ENCODE measurements at places on chromosomes 3 and 15.
A peak's percentile ranks its signal among the peaks of the same experiment; 100 is the strongest.

- DNase-seq = no peak
Measured at GRCh38 chr3:13636874-13637273, 87.9 kb downstream of the FBLN2 start.

DNA sequence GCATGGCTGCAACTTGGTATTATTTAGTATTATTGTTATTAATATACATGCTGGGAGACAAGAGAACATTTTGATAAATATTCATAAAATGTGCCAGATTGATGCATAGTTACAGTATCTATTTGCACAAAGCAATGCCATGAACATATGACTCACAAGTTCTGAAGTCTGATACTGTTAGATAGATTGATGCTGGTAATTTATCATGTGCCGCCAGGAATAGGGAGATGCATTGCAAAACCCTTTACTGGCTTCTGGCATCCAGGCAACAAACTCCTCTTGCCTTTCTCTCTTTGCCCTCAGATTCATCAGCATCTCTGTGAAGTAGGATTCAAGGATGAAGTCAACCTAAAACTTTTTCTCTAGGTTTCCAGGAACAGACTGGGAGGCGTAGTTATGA lies 41.0 kb upstream of the SLC25A26 start:
- DNase-seq = no peak

GRCh38 chr15:36585774-36586173 lies 6.3 kb downstream of the CDIN1 start:
- DNase-seq = no peak

- no peak for DNase-seq
Measured at GRCh38 chr3:43608751-43609150, 13.1 kb downstream of the ANO10 start.

DNA sequence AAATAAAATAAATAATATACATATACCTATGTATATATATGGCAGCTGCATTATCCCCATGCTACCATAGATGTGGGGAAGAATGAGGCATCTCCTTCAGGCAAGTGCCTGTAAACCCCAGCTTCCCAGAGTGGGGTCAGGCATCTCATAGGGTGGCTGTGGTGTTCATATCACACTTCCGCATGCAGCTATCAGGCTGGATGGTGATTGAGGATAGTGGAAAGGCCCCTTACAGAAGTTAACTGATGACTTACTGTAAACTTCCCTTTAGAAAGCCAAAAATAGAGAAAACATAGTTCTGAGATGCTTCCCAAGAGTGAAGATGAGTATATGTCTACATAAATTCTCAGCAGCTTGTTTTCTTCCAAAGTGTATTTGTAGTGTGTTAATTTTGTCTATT lies 3.5 kb upstream of the PP2D1 start:
- DNase-seq = no peak

DNA sequence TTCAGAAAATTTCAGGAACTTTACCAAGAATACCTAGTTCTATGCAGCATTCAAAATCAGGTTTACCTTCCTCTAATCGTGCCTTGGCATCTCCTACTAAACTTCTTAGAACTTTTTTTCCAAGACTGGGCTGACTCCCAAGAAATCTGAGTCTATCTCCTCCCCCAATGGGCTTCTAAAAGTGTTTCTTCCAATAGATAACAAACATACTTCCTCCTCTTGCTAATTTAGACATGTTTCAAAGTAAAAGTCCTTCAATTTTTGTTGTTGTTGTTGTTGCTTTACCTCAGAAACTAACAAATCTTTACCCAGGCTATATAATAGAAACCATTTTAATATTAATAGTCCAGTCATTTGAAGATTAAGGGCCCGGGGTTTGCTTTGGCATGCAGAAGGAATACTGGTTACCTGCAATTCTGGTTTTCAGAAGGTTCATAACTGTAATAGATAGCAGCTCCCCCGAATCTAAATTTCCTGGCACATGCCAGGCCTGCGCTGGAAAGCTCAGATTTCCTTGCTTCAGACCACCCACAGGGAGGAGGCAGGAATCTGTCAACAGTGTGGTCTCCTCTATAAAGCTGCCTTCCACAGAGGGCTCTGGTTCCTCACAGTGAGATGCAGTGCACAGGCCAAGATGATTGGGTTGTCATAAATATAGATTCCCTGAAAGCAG lies 188.7 kb downstream of the THRB start:
- DNase-seq = no peak

- DNase-seq = no peak
Measured at GRCh38 chr3:81753416-81754027, 7.9 kb downstream of the GBE1 start.

- no peak for DNase-seq
Measured at GRCh38 chr3:14772533-14773138, 46.1 kb upstream of the FGD5 start.

- no peak for DNase-seq
Measured at GRCh38 chr3:1087066-1087560, 5.7 kb upstream of the CNTN6 start.

- DNase-seq = peak; percentile 33
Measured at GRCh38 chr3:43286841-43287499, 630 bp downstream of the SNRK start.

DNA sequence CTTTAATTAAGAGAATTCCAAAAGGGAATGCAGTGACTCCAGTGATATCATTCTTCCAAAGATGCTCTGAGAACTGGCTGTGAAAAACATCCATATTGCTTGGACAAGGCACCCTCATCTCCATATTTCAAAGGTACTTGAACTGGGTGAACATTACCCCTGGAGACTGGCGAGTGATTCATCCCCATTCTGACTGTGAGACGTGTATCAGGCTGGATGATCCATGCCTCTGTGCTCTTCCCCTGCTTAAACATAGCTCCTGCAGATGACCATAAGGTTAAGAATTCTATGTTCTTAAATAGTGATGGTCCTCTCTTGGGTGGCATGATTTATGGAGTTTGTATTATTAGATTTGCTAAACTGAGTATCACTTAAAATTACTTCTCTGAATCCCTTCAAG lies 137.8 kb downstream of the GABRB3 start:
- DNase-seq = no peak

DNA sequence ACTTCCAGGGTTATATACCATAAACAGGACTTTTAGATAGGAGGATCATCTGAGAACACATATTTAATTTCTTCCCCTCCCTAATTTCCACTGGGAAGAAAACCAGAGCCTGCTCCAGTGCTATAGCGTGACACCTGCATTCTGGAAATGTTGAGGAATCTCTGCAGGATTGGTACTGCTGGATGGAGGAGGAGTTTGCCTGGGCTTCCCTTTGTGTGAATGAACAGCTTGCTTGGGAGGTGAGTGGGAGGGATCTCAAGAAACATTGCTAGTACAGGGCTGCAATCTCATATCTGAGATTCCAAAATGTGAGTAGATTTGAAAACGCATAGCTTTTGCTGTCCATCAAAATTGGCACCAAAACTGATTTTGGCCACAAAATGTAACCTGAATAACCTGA lies 295.9 kb upstream of the RGMA start:
- no peak for DNase-seq

- DNase-seq = no peak
Measured at GRCh38 chr3:167776066-167776685, 40.7 kb downstream of the SERPINI1 start.

- no peak for DNase-seq
Measured at GRCh38 chr15:74389241-74390048, 22.0 kb upstream of the CYP11A1 start.

DNA sequence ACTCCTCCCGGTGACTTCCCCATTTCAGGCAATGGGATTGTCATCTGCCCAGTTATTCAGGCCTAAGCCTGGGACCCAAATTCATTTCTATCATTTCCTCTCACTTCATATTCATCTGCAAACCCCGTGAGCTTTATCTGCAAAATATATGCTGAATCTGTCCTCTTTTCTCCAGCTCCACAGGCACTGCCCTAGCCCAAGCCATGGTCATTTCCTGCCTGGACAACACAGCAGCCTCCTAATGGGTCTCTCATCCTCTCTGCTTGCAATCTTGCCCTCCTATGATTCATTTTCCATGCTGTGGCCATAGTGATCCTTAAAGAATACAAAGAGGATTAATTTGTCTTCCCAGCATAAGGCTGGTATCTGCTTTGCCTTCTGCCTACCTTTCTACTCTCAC lies 6.1 kb downstream of the RBP2 start:
- no peak for DNase-seq

GRCh38 chr3:5806192-5806591 lies 618.7 kb downstream of the EDEM1 start:
- no peak for DNase-seq

GRCh38 chr3:98521897-98522543 lies 682 bp downstream of the CLDND1 start:
- peak; percentile 59 for DNase-seq

- no peak for DNase-seq
Measured at GRCh38 chr15:39226169-39226937, 354.5 kb upstream of the THBS1 start.

DNA sequence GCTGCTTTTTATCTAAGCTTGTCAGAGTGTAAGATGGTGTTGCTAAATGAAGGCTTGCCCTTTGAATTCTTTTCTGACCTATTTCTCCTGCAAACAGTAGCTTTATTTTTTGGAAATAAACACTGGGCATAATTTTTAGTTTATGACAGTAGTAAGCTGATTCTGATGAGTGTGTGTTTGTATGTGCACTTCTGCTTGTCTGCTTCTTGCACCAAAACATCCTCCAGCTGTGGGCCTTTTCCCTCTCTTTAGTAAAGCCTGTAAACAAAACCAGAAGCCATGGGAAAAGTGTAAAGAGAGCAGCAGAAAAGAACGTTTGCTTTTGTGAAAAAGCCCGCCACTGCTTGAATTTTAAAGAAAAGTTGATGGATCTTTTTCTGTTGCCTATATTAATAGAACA lies 136.4 kb upstream of the IL12A start:
- no peak for DNase-seq

DNA sequence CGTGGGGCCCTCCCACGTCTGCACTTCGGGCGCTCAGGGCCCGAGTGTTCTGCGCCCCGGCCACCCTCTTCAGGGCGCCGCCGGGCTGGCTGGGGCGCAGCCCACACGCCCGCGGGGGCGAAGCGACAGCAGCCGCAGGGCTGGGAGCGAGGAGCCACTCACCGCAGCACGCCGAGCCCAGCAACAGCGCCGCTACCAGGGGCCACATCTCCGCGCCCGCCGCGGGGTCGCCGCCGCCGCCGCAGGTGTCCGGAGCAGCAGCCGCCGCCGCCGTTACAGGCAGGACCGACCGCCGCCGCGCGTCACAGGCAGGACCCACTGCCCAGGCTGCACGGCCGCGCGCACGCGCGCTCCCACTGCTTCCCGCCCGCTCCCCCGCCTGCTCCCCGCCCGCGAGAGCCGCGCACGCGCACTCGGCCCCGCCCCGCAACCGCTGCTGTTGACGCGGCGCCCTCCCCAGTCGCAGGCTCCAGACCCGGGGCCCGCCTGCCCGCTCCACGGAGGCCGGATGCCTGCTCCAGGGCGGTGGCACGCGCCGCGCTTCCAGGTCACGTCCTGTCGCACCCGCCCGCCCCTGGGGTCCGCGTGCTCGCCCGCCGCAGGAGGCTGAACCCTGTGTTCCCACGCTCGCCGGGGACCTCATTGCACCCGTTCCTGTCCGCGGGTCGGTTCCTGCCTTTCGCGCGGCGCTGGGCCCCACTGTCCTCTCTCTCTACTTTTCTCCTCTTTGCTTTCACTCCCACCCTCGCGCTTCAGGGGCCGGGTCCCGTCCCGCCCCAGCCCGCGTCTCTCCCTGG lies at the start of gene CD47:
CD47 (minus strand) TSS at position 331 of the 797 bp plus-strand sequence; CDS start at position 208, 123 bp downstream.
- DNase-seq = peak; percentile 96

DNA sequence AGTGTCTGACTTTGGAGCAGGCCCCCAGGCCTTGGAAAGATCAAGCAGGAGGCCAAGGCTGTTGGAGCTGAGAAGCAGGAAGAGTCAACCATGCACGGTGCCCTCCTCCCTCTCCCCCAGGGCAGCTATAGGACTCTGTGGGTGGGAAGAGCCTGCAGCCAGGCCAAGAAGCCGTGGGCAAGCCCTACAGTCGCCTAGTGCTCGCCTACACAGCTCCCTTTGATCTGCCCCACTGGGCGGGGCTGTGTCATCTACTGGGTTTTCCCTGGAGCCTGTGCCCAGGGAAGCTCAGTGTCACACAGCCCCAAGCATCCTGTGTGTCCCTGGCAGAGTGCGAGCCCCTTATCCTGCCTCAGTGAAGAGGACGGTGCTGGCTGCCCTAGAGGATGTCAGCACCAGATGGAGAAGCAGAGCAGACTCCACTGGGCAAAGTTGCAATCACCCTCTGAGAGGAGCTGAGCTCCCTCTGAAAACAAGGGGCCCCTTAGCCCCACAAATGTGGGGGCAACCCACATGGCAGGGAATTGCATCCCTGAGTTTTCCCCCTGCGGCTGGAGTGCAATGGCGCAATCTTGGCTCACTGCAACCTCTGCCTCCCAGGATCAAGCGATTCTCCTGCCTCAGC lies 72.2 kb downstream of the KLF13 start:
- DNase-seq = no peak

- peak; percentile 70 for DNase-seq
Measured at GRCh38 chr3:45994419-45995235, 997 bp downstream of the FYCO1 start.

GRCh38 chr3:48411606-48412374 lies 18.1 kb downstream of the PLXNB1 start:
- DNase-seq = no peak

- DNase-seq = no peak
Measured at GRCh38 chr15:28080386-28080785, 18.7 kb downstream of the OCA2 start.

- peak; percentile 56 for DNase-seq
Measured at GRCh38 chr3:148992027-148992634, 791 bp downstream of the GYG1 start.

GRCh38 chr3:19885468-19885867 lies 48.5 kb downstream of the EFHB start:
- DNase-seq = peak; percentile 45

DNA sequence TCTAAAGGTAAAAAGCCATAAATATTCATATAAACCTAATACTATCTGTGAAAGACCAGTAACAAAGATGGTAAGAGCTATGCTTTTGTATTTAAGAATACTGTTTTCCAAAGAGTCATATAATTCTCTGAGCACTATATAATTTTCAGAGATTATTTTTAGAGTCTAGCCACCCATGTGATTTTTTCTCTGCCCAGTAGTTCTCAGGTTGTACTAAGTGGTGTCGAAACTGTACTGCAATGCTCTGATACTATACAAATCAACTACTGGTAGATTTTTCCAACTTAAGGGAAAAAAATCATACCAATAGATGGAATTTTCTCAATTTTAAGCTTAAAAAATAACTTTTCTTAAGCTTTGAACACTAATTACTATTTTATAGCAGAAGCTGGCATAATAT lies 104.8 kb downstream of the MYO5A start:
- DNase-seq = no peak

- DNase-seq = no peak
Measured at GRCh38 chr3:108408883-108409799, 101.3 kb downstream of the MYH15 start.

- DNase-seq = no peak
Measured at GRCh38 chr3:98398513-98398912, 8.0 kb downstream of the OR5K3 start.

All from CD4-positive, alpha-beta T cell treated with Interleukin-10 for 1 hour (primary cell).